ENCODE measurements at places on chromosomes 2 and 18.

- DNase-seq: no peak
These were observed 72.5 kb downstream of the SH3BP4 start for GRCh38 chr2:235024191-235024860.

GRCh38 chr2:23379220-23379695, 5.7 kb upstream of the KLHL29 start:
- DNase-seq: no peak

DNA sequence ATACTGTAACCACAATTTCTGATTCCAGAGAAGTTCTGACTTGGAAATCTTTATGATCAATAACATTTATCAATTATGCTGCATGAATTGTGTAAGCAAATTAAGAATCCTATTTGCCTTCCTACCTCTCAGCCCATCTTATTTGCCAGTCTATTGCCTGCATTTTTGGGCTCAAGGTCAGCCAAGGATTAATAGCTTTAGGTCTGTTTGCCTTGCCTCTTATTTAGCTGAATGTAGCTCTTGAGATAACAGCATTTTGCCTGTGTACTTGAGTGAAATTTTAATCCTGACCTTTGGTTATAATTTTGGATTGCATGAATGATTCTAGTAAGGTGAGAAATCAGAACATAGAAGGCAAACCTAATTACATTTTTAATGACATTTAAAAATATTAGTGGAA, 51.2 kb downstream of the MYO3B start:
- no peak for DNase-seq

GRCh38 chr2:159177957-159178356, 108.5 kb downstream of the WDSUB1 start:
- no peak for DNase-seq

GRCh38 chr18:8140841-8141501, 468.3 kb upstream of the RAB12 start:
- no peak for DNase-seq

GRCh38 chr2:123693836-123694235, 331.3 kb upstream of the CNTNAP5 start:
- no peak for DNase-seq

DNA sequence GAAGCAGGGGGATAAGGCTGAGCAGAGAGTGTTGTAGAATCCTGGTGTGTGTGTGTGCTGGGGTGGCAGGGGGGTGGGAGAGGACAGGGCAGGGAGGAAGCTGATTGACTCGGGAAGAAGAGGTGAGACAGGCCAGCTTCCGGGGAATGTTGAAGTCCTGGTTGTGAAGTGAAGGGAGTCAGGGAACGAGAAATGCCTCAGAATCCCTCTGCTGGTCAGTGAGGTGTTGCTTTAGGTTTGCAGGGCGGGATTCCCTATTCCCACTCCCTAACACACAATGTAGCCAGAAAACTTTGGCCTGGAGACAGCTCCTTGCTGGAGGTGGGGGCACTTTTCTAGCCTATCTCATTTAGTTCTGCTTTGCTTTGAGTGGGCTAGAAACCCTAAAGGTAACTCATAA, 265.1 kb downstream of the HAUS1 start:
- no peak for DNase-seq

DNA sequence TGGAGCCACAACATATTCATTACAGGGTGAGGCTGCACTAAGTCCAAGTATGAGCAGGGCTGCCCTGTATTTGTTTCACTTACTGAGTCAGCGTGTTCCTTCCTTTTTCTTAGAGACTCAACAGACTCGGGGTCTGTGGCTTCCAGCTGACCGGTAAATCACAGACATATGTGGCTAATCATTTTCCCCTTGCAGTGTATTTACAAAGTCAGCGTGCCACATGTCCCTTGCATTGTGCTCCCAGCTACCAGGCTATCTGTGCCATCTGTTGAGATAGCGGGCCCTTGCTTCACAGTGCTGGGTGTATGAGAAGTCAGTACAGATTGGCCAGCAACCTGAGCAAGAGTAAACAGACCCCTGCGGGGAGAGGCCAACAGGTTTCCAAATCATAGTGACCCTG, 254.3 kb downstream of the LRRTM1 start:
- DNase-seq: no peak

- no peak for DNase-seq
These were observed 42.5 kb downstream of the LDLRAD4 start for GRCh38 chr18:13260935-13261640.

DNA sequence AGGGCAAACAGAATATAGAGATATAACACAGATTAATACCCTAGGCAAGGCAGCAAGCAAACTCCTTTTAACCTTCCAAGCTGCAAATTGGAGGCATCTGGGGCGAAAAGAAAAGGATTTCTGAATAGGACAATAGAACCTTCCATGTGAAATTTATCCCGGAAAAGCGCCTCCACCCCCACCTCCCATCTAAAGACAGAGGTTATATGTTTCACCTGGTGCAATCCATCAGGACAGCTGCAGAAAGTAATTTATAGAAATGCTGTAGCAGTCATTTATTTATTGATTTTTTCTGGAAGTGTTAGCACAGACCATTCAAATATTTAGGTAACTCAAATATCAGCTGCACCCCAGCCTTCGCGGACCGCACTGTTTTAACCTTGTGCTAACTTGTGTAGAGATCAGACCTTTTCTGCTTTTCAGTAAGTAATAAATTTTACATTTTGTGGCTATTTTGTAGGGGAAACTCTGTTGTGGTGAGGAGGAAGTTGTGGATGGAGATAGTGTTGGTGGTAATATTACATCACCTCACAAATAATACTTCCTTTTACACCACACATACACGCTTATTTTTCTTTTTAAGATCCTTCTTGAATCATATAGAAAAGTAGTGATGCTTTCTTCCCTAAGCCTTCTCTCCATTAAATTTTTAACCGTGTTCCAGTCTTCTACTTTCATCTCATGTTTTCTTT, 919.3 kb upstream of the CDH2 start:
- no peak for DNase-seq

- no peak for DNase-seq
These were observed 2.1 kb downstream of the TRIB2 start for GRCh38 chr2:12718711-12719399.

- DNase-seq: no peak
These were observed 35.5 kb upstream of the CD28 start for GRCh38 chr2:203670939-203671338.

DNA sequence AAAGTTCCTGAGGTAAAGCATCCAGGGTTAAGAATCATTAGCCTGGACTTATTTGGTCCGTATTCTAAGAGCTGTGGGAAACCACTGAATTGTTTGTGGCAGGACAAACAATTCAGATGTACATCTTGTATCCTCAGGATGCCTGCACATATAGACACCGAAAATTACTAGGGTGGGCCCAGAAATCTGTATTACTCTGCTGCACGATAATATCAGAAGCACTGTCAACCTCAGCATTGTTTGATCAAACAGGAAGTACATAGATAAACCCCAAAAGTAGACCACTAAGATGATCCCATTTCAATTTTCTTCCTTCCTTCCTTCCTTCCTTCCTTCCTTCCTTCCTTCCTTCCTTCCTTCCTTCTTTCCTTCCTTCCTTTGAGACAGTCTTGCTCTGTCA, 34.2 kb upstream of the SPRED2 start:
- no peak for DNase-seq

DNA sequence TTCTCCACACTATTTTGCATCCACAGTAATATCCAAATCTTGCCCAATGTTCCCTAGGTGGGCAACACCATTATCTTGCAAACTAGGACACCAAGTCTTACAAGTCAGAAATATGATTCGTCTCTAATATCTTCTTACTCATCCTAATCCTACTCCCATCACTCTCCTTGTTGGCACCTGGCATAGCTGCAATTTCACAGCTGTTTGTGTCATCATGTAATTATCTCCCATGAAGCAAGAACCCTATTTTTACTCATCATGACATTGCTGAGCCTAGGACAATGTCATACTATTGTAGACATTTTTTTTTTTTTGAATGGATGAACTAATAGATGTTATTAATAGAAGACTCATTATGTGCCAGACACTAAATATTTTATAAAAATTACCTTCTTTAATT, 91.3 kb upstream of the CCDC141 start:
- DNase-seq: no peak

DNA sequence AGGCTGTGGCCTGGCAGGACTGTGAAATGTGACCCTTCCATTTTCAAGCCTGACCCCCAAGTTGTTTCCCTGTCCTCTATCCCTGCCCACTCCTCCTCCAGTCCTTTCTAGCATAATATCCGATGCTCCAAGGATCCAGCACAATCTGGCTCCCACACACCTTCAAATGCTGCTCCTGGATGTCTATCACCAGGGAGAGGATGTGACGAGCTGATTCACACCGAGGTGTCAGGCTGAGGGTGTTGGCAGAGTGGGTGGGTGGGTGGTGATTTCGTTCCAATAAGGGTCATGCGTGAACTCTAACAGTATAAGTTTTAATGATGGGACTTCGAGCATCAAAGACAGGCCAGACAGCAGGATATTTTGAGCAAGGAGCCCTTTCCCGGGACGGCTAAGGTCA, 107.8 kb downstream of the CELF4 start:
- DNase-seq: no peak

DNA sequence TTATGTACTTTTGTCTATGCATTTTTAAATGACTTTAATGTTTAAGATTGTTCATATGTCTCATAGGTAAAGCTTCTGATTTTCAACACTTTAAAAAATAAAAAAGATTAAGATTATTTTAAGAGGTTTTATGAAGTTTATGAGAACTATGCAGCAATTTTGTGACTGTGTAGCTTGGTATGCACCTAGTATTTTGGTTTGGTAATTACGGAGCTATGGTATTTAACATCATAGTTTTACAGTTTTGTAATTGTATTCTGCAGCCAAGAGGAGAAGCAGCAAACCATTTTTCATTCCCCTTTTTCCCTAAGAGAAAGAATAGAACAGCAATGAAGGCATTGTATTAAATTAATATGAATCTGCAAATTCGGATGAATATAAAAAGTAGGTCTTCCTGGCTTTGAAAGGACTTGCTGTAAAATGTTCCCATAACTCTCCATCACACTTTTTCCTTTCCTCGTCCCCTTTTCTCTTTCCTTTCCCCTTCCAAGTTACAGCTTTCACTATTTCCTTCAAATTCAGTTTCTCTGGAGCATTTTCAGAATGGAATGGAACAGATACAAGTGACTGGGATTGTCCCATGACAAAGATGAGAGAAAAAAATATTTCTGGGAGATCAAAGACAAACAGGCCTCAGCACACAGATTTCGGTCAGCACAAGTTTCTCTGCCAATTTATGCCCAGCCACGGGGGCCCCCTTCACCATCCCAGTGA, 26.1 kb upstream of the PIEZO2 start:
- no peak for DNase-seq

GRCh38 chr18:24995056-24995455, 356.9 kb downstream of the ZNF521 start:
- DNase-seq: no peak

DNA sequence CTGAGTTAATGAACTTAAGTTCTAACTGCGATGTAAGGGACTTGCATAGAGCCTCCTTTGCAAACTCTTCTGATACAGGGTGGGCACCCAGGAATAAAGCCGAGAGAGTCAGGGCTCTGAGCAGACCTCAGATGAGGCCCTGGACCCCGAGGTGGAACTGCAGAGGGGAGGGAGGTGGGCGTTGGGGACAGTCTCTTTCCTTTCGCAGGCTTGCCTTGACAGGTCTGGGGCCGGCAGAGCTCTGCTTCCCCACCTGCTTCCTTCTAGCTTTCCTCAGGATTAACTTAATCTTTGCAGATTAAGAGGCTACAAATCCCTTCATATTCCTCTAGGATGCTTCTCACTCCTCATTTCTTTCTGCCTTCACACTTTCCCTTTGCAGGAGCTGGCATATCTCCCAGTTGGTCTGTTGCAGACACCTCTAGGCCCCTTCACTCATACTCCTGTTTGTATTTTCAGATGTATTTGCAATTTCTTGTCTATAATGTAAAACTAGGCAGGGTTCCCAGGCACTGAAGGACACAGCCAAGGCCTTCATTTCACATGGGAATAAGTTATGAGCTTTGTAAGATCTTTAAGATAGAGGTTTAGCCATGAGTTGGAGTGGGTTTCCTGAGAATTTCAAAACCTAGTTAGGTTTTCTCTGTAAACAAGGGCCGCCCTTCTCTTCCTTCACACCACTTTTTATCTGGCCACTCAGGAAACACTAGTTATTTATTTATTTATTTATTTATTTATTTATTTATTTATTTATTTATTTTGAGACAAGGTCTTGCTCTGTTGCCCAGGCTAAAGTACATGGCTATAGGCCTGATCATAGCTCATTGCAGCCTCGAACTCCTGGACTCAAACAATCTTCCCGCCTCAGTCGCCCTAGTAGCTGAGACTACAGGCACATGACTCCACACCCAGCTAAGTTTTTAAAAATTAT, 70.9 kb downstream of the MTCL1 start:
- DNase-seq: no peak

- DNase-seq: no peak
These were observed at the start of gene CNRIP1 for GRCh38 chr2:68319398-68320117. Gene CNRIP1 (minus strand): TSS chr2:68319949. CDS start chr2:68319400, 549 bp downstream.

DNA sequence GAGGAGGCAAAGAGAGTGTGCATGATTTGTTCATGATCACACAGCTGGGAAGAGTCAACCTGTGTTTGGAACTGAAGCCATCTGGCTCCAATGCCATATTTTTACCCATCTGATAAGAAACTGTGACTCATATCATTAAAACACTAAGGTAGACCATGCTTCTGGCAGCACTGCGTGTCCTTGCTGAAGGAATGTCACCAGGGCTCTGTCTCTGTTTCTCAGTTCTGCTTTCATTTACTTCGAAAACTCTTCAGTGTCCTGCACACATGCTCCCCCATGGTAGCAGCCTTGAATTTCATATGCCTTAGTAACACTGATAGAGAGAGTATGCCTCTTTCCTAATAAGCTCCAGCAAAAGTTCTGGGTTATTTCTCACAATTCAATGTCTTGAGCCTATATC, 830.4 kb downstream of the DCDC2C start:
- DNase-seq: no peak

- no peak for DNase-seq
These were observed 9.2 kb downstream of the GRP start for GRCh38 chr18:59229191-59229590.

DNA sequence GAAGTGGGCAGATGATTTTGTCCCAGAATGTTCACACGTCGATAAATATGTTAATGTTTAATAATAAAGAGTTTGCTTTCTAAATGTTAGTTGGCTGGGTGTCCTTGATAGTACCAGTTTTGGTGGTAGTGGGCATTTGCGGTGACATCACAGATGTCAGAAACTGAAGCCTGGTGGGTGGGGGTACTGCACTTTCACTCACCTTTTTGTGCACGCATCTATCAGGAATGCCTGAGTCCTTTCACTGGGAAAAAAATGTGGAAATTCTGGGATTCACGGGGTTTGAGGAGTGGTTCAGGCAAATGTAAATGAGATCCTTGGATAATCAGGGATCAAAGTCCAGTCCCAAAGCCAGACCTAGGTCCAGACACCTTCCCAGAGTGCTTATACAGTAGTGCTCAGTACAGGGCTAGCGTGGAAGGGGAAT, 3.2 kb downstream of the EPAS1 start:
- DNase-seq: no peak
